ENCODE measurements at places on chromosomes 4 and X.

GRCh38 chr4:104093247-104093646 lies 373.5 kb upstream of the TACR3 start:
- H3K27me3 ChIP-seq = no peaks in the 10 kb centered on the region
- H3K27ac ChIP-seq = no peak overlapping the region
- no peak overlapping the region for H3K4me3 ChIP-seq
- no peaks in the 10 kb centered on the region for H3K36me3 ChIP-seq

- peaks cover 4% of the 10 kb centered on the region for H3K27me3 ChIP-seq
- H3K4me3 ChIP-seq = no peak overlapping the region
- no peak overlapping the region for H3K27ac ChIP-seq
- DNase-seq = peak; percentile 21
Observed at GRCh38 chr4:41887821-41888686, 47.2 kb upstream of the TMEM33 start.

GRCh38 chrX:24920769-24921168 lies 95.0 kb downstream of the ARX start:
- DNase-seq = no peak
- H3K4me3 ChIP-seq = no peak overlapping the region
- no peak overlapping the region for H3K27ac ChIP-seq
- no peaks in the 10 kb centered on the region for H3K4me1 ChIP-seq
- H3K36me3 ChIP-seq = no peaks in the 10 kb centered on the region
- no peaks in the 10 kb centered on the region for H3K27me3 ChIP-seq

- H3K27ac ChIP-seq = no peak overlapping the region
- no peaks in the 10 kb centered on the region for H3K36me3 ChIP-seq
- H3K4me3 ChIP-seq = no peak overlapping the region
- no peaks in the 10 kb centered on the region for H3K4me1 ChIP-seq
Observed at GRCh38 chr4:139645458-139645857, 20.2 kb upstream of the MGST2 start.

- no peaks in the 10 kb centered on the region for H3K36me3 ChIP-seq
- no peak overlapping the region for H3K4me3 ChIP-seq
- H3K27me3 ChIP-seq = no peaks in the 10 kb centered on the region
- no peaks in the 10 kb centered on the region for H3K4me1 ChIP-seq
Observed at GRCh38 chr4:33262824-33263223, 2542.7 kb downstream of the PCDH7 start.

DNA sequence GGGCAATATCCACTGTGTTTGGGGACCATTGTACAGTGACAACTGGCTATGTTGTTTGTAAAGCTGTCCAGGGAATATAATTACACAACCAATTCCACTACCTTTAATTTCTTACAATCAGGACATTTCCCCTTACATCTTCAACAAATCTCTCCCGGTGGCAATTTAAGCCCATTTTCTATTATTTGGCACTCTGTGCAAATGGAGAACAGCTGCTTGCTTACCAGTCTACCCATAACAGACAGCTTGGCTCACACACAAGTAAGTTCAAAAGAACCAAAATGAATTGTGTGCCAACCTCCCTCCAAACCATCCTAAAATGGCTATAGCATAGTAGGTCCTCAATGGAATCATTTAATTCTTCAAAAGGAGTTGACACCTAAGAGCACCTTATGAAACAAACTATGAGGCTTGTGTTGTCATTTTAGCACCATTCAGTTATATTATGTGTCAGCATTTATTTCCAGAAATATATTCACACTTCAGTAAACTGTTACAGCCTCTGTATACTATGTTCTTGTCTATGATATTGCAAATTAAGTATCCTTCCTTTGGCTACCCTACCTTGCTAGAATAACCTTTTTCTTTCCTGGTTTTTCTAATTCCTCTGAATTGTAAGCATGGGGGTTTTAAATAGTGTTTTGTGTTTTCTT lies 18.4 kb downstream of the GABRA4 start:
- no peaks in the 10 kb centered on the region for H3K27me3 ChIP-seq
- H3K27ac ChIP-seq = no peak overlapping the region
- no peak overlapping the region for H3K4me3 ChIP-seq
- no peaks in the 10 kb centered on the region for H3K36me3 ChIP-seq

DNA sequence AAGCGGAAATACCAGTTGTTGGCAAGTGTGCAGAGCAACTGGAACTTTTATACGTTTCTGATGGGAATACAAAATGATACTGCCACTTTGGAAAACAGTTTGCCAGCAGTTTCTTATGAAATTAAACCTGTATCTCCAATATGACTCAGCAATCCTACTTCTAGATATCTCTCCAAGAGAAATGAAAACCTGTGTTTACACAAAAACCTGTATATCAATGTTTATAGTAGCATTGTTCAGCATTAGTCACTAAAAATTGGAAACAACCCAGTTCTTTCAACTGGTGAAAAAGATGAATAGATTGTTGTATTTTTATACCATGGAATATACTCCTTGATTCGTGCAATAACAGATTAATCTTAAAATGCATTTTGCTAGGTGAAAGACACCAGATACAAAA lies 26.8 kb downstream of the ATP7A start:
- H3K27me3 ChIP-seq = no peaks in the 10 kb centered on the region
- H3K27ac ChIP-seq = no peak overlapping the region
- H3K4me1 ChIP-seq = no peaks in the 10 kb centered on the region
- DNase-seq = peak; percentile 55

Data from fibroblast of lung (primary cell).